ENCODE measurements at places on chromosomes 1 and 21.
A peak's percentile ranks its signal among the peaks of the same experiment; 100 is the strongest.

GRCh38 chr1:85153149-85153891 is 47.5 kb downstream of the SYDE2 start:
- DNase-seq = no peak

GRCh38 chr1:220451532-220451931 is 76.4 kb upstream of the MARK1 start:
- no peak for DNase-seq

GRCh38 chr1:26887125-26887524 is 3.0 kb downstream of the GPN2 start:
- no peak for DNase-seq

GRCh38 chr21:14630556-14631069 is 84.5 kb upstream of the SAMSN1 start:
- no peak for DNase-seq

DNA sequence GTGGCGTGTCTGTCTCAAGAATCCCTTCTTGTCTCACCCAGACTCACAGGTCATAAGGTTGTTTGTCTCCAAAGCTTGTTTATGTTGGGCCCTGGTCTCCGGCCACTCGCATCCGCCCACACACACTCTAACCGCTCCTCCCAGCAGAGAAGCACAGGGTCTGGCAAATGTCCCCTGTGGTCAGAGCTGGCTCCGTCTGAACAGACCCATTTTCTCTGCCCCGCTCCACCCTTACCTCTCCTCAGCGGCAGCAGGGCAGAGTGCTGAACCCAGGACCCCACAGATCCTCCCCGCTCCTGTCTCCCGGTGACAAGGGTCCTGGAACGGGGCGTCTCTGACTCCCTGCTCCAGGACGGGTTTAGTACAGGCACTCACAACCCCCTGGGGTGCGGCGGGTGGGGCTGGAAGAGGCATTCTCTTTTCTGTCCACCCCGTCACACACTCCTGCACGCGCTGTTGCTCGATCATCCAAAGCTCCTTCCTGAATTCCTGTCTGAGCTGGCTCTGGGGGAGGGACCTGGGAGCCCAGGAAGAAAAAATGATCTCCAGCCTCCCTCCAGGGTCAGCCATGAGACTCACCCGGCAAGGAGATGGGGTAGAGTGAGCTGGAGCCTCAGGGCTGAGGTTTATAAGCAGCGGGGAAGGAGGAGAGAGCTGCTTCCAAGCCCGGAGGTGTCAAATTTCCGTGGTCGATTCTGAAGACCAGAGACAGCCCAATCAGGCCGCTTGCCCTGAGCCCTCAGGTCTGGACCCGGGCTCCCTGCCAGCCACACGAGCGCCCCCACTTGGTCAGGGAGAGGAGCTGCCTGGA is at the start of gene S100A13:
S100A13 (minus strand) TSS at position 602 of the 811 bp plus-strand sequence. CDS start 1,033 bp downstream, outside the sequence.
- DNase-seq = no peak

DNA sequence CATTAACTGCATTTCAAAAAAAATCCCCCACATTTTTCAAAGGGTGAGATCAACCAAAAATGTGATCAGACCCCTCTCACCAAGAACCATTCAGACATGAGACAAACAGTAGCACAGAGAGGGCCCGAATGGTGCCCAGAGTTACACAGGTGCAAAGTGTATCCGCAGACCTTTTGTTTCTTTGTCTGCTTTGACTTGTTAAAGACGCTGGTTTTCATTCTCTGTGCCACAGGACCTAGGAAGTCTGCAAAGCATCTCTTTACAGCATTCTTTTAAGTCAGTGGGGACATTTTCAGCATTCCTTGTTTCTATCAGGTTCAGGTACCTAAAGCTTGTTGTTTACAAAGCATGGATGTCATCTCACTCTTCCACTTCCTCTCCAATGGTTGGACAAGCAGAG is 87.2 kb upstream of the MAP1LC3C start:
- no peak for DNase-seq

- DNase-seq = no peak
These were observed 2.4 kb downstream of the PTPN14 start for GRCh38 chr1:214548988-214549387.

DNA sequence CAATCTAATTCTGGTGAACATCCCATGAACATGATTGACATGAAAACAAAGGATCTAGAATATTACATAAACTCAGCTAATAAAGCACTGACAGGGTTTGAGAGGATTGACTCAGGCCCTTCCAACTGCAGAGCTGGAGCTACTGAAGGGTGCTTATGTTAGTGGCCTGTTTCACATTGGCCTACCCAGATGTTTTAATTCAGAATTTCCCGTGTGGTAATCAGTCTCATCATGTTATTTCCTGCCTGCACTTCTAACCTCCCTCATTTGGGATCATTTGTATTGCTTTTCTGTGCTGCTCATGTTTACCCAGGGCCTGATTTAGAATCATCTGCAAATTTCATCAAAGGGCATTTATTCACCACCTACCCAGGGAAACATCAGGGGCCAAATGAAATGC is 270.3 kb downstream of the PLPP3 start:
- DNase-seq = no peak

- no peak for DNase-seq
These were observed 37.2 kb downstream of the RIMS3 start for GRCh38 chr1:40627987-40628902.

- no peak for DNase-seq
These were observed 407 bp downstream of the IGSF3 start for GRCh38 chr1:116667078-116667574.

- no peak for DNase-seq
These were observed 4.1 kb upstream of the CFAP107 start for GRCh38 chr1:12741946-12742345.

DNA sequence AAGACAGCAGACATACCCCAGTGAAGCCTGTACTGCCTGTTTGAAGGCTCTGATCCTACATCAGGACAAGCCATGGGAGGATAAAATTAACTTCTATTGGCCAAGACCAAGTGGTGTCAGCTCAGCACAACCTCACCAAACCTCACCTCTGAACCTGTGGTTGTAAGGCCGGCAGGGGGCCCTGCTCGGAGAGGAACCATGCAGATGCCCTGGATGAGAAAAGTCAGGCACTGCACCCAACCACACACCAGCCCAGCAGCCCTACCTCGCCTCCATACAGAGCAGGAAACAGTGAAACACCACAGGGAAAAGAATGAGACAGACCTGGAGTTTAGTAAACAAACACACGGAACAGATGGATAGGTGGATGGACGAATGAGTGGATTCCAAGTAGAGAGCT is 70.0 kb upstream of the PAX7 start:
- no peak for DNase-seq

GRCh38 chr1:10402729-10403274 is 3.9 kb downstream of the PGD start:
- no peak for DNase-seq

- no peak for DNase-seq
These were observed 216.3 kb upstream of the ADGRL2 start for GRCh38 chr1:81584398-81584797.

- peak; percentile 42 for DNase-seq
These were observed 29.7 kb upstream of the KIRREL1 start for GRCh38 chr1:157963713-157964112.

DNA sequence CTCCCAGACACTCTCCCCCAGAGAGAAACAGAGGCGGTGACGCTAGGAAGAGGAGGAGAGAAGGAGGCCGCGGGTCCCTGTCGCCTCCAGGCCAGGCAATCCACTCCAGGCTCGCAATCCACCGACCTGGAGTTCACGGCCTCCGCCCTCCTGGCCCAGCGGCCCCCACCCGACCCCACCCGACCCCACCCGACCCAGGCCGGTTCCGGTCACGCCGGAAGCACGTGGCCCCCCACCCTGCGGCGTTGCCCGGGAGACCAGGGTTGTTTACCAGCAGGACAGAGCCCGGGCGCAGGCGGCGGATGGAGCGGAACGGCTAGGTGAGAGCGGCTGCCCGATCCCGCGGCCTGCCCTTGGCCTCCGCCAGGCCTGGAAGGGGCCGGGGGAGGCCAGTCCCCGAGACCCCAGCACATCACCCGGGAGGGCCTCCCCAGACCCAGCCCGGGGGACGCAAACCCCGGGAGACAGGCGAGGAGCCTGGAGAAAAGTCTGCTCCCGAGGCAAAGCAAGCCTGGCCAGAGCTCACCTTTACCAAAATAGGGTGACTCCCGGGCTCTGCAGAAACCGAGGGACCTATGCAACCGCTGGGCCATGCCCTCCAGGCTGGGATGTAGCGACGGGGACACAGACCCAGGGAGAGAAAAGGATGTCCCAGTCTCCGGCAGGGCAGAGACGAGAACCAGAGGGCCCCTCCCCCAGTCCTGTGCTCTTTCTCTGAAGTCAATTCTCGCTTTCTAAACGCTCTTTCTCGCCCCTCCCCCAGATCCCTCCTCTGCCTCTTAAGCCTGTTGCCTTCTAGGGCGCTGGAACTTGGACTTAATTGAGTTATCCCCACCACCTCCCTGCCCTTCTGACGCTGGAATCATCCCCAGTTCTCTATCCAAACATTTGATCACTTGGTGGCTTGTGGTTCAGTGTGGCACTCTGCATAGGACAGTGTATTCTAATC is at the start of the genes PLA2G2C and UBXN10:
PLA2G2C (minus strand) TSS at position 685 of the 949 bp plus-strand sequence. CDS start 9,155 bp downstream, outside the sequence.
UBXN10 (plus strand) TSS at position 263 of the 949 bp plus-strand sequence. CDS start 4,466 bp downstream, outside the sequence.
- DNase-seq = peak; percentile 25

DNA sequence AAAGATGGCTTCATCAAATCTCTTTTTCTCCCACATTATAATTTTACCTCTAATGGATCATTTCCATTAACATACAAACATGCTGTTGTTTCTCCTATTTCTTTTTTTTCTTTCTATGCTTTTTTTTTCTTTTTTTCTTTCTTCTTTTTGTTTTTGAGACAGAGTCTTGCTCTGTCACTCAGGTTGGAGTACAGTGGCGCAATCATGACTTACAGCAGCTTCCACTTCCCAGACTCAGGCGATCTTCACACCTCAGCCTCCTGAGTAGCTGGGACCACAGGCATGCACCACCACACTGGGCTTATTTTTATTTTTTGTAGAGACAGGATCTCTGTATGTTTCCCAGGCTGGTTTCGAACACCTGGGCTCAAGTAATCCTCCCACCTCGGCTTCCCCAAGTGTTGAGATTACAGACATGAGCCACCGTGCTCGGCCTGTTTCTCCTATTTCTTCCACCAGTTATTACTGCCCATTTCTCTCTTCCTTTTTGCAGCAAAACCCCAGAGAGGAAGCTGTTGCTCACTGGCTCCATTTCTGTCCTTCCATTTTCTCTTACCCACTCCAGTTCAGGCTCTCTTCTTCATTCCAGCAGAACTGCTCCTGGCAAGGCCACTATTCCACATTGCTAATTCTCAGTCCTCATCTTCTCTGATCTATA is 32.1 kb upstream of the OPRD1 start:
- no peak for DNase-seq

DNA sequence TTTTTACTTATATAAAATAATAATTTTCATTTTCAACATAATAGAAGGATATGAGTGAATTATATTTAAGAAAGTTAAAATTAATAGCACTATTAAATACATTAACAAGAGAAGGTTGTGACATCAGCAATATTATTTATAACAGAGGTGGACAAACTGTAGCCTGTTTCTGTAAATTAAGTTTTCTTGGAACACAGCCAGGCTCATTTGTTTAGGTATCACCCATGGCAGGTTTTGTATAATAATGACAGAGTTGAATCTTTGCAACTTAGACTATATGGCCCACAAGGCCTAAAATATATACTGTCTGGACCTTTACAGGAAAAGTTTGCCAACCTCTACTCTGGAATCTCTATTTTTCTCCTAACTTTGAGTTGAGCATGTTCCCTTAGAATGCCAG is 42.8 kb upstream of the CACYBP start:
- DNase-seq = no peak

- no peak for DNase-seq
These were observed 44.0 kb upstream of the DISP3 start for GRCh38 chr1:11434926-11435325.

DNA sequence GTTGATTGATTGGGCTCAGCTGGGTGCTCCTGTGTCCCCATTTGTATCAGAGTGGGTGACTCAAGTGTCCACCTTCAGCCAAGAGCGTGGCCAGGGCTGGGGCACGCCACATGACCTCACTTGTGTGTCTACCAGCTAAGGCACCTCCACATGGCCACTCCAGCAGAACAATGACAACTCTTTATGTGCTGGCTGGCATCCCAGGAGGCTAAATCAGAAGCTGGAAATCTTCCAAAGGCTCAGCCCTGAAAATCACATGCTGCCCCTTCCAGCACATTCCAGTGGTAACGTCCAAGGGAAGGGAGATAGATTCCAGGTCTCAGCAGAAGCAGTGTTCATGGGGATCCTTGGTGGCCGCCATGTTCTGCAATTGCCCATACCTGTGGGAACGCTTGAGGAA is 585.5 kb downstream of the AJAP1 start:
- no peak for DNase-seq

- DNase-seq = no peak
These were observed 225.4 kb downstream of the FOXD2 start for GRCh38 chr1:47663286-47663685.

DNA sequence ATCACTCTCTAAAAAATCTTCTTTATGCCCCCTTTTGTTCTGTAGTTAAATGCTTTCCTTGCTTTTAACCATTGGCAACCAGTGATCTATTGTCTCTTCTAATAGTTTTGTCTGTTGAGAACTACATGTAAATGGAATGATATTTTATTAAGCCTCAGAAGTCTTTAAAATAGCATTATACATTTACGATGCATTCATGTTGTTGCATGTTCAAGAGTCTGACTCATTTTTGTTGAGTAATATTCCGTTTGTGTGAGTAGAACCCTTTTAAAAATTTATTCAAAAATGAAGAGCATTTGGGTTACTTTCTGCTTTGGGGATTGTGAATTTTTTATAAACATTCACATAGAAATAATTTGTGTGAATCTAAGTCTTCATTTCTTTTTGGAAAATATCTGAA is 1352.9 kb downstream of the NCAM2 start:
- no peak for DNase-seq

- peak; percentile 24 for DNase-seq
These were observed 34.1 kb downstream of the OR2G3 start for GRCh38 chr1:247639381-247639981.

DNA sequence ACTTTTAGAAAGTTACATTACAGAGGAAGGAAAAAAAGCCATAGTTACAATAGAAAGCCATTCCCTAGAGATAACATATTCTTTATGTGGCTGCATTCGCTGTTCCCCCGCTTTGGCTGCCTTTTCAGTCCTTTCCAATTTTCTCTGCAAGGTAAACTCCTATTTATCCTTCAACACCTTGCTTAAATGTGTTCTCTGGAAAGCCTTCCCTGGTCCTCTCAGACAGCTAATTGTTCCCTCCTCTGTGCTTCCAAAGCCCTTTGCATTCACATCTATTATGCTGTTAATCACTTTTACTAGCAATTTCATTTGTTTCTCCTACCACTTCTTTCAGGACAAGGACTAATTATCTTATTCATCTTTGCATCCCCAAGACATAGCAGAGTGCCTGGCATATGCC is 1.6 kb downstream of the PHC2 start:
- no peak for DNase-seq

- DNase-seq = no peak
These were observed 62.7 kb downstream of the CD34 start for GRCh38 chr1:207848234-207848633.

All from activated gamma-delta T cell treated with Interleukin-2 at 50 U/mL for 16 hours (primary cell).